ENCODE measurements at places on chromosomes 12 and 14.

GRCh38 chr14:103395244-103395643, 10.0 kb downstream of the MARK3 start:
- no peak for DNase-seq

GRCh38 chr12:64099397-64099796, 122.7 kb downstream of the KICS2 start:
- no peak for DNase-seq

DNA sequence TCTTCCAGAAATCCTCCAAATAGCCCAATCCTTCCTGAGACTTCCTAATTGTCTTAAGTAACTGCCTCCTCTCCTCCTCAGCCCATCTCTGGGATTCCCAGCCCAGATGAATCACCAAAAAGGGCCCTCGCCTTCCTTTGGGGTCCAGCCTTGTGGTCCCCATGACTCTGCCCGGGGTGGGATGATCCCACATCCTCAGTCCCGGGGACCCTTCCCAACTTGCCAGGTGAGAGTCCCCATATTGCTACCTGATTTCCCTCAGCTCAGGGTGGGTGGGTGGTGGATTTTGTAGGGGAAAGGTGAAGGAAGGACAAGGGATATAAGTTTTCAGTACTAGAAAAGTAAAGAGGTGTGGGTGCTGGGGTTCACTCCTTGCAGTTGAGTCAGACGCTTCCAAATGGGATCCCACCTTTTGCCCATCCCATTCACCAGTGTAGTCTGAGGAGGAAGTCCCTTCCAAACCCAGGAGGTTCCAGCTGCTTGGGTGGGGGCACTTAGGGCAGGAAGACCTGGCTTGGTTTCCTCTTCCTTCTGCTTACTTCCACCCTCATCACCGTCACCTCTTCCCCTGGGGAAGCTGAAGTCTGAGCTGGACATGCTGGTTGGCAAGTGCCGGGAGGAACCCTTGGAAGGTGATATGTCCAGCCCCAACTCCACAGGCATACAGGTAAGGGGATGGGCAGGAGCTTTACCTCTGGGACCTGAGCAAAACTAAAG, 5.6 kb downstream of the GLI1 start:
- DNase-seq: no peak

- DNase-seq: no peak
Measured at GRCh38 chr14:86639146-86639545, 1109.2 kb downstream of the FLRT2 start.

DNA sequence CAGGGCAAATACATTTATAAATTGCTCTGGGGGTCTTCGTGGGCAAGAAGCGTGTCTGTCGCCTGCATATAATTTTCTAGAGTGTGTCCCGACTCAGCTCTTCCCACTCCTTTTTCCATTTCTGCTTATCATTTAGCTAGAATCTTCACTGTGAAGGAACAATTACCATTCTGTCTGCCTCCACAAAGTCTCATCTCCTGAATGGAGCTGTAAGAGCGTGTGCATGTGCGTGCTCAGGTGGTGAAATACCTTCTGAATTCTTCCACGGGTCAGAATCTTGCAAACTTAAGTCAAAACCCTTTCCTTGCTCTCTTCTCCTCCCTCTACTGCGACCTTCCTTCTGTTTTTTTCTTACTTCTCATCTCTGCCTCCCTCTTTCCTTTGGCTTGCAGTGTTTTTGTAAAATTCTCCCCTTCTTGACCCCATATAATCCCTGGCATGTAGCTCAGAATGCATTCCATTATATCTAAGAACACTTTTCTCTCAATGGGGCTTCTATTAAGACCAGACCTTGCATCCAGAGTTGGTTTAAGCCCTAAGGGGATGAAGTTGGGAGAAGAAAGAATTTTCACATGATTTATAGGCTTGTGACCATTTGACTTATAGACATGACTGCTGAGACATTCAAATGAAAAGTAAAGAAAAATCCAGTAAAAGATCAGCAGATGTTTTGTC, 25.0 kb upstream of the GSG1 start:
- no peak for DNase-seq

DNA sequence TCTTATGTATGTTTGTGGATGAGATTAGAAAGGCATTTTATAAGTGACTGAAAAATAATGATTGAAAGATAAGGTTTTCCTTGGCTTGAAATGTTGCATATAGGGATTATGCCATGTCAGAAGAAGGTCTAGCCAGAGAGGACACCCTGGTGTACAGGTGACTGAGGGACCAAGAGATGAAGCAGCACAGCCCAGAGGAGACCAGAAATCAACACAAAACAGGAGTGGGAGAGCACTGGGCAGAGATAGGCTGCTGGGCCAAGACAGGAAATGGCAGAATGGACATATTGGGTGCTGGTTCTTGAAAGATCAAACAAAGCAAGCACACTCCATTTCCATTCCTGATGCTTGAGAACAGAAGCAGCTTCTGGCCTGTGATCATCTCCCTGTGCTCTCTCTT, 24.4 kb upstream of the FRMD6 start:
- DNase-seq: no peak

DNA sequence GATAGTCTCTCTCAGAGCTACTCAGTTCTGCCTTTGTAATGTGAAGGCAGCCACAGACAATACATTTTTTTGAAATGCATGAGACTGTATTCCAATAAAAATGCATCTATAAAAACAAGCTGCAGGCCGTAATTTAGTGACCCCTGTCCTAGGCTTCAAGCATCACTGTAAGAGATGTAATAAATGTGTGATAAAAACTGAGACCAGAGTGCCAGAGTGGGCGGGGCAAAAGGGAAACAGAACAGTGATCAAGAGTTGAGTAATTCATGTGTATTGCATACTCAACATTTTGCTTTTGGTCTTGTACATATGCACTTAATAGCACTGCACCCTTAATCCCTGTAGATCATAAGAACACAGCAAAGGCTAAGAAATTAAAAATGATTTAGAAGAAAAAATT, 743.5 kb downstream of the DIO2 start:
- DNase-seq: no peak

- no peak for DNase-seq
Measured at GRCh38 chr14:73455294-73455693, 3.1 kb downstream of the NUMB start.

- DNase-seq: no peak
Measured at GRCh38 chr12:1595690-1596347, 1.4 kb upstream of the FBXL14 start.

GRCh38 chr12:15131431-15131830, 89.8 kb downstream of the RERG start:
- DNase-seq: no peak

DNA sequence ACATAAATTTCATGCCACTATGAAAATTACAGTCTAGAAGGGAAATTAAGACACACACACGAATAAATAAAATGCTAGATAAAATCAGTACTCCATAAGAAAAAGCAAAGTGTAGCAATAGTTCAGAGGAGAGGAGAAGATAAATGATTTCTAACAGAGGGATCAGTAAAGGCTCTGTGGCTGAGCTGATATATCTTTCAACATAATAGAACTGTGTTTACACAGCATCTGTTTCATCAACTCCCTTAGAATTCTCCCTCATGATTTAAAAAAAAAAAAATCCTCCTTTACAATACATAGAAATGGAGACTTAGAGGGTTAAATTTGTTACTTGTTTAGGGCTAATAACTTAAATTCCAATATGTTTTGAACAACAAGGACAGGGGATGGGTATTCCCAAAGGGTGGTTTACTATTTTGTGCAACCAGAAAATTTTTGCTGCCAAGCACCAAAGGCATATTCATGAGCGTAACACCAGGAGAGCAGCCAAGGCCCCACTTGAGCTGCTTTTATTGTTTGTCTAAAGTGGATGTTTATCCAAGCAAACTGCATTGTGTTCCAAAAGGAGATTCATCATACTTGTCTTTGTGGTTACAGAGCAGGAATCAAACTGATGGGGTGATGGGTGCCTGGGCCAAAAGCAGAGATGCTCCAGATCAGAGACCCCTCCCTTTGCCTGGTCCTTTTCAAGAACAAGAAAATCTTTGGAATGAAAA, 162.7 kb downstream of the BMP4 start:
- no peak for DNase-seq

- no peak for DNase-seq
Measured at GRCh38 chr14:28999656-29000055, 233.1 kb downstream of the FOXG1 start.

DNA sequence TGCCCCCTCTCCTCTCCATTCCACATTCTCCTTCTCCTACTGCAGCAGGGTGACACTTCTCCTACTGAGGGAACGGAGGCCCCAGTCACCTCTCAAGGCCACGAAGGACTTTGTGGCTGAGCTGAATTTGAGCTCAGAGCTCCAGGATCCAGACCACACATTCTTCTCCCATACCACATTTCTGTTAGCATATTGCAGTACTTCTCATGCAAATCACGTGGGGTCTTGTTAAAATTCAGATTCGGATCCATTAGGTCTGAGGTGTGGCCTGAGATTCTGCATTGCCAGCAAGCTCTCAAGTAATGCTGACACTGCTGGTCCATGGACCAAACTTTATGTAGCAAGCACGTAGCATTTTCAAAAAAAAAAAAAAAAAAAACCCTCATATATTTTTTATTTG, 9.6 kb upstream of the IFI27L2 start:
- no peak for DNase-seq

DNA sequence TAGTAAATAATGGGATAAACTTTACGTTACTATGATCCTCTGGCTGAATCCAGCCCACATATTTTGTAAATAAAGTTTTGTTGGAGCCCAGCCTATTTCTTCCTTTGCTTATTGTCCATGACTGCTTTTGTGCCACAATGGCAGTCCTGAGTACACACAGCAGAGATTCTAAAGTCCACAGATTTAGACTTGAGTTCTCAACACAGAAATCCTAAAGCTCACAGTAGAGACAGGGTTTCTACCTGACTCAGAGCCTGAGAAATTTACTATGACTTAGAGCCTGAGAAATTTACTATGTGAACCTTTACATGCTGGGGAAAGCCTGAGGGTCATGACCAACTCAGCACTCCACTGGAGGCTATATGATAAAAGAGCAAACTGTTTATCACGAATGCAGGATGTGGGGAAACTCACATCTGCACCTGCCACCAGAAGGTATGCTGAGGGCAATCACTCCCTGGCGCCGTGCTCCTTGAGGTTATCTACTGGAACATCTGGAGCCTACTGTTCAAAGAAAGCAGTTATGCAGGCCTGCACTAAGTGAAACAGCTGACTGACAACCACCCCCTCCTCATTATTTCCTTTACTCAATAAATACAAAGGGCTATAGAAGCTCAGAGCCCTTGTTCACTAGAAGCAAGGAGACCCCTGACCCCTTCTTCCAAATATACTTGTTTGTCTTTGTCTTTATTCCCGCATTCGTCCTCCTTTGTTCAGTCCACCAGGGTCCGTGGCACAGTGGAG, 52.6 kb upstream of the BICD1 start:
- no peak for DNase-seq

GRCh38 chr14:58297412-58297761, 968 bp upstream of the ARID4A start:
- DNase-seq: no peak

- DNase-seq: no peak
Measured at GRCh38 chr14:85241022-85241855, 288.7 kb upstream of the FLRT2 start.

DNA sequence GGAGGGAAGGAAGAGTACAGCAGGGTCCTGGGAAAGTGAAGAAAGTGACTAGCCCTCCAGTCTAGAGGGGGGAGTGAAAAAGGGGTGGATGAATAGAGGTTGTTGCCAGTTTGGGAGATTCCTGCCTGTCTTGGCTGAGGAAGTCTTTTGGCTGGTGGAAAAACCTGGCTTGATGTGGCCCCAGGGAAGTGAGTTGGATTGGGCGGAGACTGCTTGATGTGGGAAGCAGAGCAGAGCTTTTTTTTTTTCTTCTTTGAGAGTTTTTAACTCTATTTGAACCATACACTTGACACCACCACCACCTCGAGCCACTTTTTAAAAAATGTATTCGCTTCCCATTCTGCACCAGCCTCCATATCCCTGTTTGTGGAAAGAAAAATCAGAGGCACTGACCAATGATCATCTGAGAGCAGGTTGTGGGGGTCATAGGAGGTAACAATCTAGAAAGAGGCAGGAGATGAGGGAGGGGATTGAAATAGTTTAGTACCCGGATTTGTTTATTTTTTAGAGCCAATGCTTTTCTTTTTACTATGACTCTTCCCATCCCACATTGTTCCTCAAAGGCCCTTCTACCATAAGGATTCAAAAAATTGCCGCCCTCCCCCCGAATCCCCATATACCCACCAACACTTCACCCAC, 690 bp upstream of the DTX3 start:
- DNase-seq: no peak

- no peak for DNase-seq
Measured at GRCh38 chr12:69726922-69727321, 11.7 kb upstream of the RAB3IP start.

- DNase-seq: no peak
Measured at GRCh38 chr14:105929327-105930081, 403.1 kb downstream of the TMEM121 start.

- DNase-seq: no peak
Measured at GRCh38 chr12:128807161-128807724, 16.5 kb downstream of the SLC15A4 start.

DNA sequence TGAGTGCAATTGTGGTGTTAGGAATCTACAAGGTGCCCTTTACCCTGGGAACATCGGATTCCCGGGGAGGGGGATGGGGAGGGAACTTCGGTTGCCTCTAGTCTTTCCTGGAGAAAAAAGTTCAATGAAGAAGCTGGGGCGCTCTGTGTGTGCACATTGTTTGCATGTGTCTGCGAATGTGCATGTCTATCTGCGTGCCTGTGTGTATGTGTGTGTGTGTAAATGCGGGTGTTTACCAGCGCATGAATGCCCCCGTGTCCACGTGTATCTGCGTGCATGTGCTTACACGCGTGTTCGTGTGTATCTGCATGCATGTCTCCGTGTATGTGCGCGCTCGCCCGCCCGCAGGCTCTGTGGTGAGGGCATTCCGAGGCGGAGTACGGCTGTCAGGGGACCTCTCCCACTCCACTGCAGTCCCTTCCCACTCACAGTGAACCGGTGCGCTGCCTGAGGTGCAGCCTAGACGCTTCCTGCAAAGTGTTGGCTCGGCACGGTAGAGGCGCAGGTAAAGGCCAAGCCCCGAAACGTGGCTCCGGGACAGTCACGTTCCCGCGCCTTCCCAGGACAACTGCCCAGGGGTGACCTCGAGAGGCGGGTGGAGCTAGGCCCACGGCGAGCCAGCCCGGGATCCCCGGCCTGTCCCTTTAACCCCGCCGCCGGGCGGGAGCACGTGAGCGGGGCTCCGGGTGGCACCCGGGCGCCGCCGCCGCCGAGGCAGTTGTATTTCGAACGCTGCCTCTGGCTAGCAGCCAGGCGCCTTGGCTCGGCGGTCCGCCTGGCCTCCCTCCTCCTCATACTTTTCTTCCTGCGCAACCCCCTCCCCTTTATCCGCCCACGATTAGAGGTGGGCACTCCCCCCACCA, 539 bp upstream of the HMGA2 start:
- DNase-seq: no peak

- DNase-seq: no peak
Measured at GRCh38 chr12:84658877-84659276, 253.7 kb downstream of the SLC6A15 start.

DNA sequence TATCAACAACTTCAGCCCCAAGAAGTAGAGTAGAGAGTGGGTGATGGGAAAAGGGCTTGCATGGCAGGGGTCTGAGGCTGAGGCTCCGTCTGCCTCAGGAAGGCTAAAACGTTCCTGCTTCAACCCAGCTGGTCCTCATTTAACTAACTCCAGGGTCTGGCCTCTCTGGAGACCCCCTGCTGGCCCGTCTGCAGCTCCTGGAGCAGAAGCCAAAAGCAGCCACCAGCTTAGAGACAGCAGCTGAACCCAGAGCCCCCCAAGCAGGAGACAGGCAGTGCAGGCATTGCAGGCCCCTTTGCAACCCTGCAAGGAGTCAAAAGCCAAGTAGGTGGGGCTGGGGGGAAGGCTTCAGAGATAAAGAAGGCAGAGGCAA, 25.1 kb upstream of the LTBP2 start:
- no peak for DNase-seq

- no peak for DNase-seq
Measured at GRCh38 chr12:82479511-82479910, 121.2 kb downstream of the METTL25 start.

All from stimulated activated effector memory CD8-positive, alpha-beta T cell treated with anti-CD3 and anti-CD28 coated beads, Interleukin-12 subunit alpha, Interleukin-12 subunit beta, amount 100 ng/mL, for 72 hours (primary cell).